Frontal cortex (tissue), 4 donors: ENCODE measurements at places on chromosomes 11 and 22. TPM values are rescaled to one million over a fixed set of nuclear protein-coding genes. Genes with fewer than 3 reads are reported as not detected.

DNA sequence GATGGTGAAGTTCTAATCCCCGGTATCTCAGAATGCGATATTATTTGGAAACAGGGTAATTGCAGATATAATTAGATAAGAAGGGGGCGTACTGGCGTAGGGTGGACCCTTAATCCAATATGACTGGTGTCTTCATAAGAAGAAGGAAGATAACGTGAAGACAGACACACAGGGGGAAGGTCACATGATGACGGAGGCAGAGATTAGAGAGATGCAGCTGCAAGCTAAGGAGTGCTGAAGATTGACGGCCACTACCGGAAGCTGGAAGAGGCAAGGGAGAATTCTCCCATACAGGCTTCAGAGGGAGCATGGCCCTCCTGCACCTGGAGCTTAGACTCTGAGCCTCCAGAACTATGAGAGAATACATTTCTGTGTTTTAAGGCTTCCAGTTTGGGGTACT is 54.8 kb downstream of the MIAT start:
- no peak for DNase-seq

- DNase-seq: no peak
Measured at GRCh38 chr11:132231656-132232347, 861.4 kb downstream of the NTM start.

DNA sequence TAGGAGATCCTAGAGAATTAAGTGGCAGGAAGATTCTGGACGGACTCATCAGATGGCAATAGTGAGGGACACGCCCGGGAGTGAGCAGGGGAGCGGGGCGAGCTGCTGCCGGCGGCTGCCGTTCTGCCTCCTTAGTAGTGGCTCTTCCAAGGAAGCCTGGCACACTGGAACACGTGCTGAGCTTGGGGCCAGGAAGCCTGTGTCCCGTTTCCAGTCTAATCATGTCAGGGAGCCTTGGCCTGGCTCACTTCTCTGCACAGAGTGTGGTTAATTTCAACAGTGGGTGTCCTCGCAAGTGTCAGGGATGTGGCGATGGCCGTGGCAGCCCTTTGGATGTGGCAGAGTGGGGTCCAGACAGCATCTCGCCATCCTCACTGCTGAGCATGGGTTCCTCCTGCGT is 16.5 kb downstream of the GLB1L3 start:
- no peak for DNase-seq

- no peak for DNase-seq
Measured at GRCh38 chr11:10590218-10590915, 21.9 kb upstream of the LYVE1 start.

GRCh38 chr22:30905696-30906341 is 62.8 kb downstream of the MORC2 start:
- DNase-seq: no peak

- no peak for DNase-seq
Measured at GRCh38 chr11:95371153-95371552, 140.2 kb upstream of the SESN3 start.

GRCh38 chr22:45908961-45909360 is 68.0 kb downstream of the WNT7B start:
- DNase-seq: no peak

DNA sequence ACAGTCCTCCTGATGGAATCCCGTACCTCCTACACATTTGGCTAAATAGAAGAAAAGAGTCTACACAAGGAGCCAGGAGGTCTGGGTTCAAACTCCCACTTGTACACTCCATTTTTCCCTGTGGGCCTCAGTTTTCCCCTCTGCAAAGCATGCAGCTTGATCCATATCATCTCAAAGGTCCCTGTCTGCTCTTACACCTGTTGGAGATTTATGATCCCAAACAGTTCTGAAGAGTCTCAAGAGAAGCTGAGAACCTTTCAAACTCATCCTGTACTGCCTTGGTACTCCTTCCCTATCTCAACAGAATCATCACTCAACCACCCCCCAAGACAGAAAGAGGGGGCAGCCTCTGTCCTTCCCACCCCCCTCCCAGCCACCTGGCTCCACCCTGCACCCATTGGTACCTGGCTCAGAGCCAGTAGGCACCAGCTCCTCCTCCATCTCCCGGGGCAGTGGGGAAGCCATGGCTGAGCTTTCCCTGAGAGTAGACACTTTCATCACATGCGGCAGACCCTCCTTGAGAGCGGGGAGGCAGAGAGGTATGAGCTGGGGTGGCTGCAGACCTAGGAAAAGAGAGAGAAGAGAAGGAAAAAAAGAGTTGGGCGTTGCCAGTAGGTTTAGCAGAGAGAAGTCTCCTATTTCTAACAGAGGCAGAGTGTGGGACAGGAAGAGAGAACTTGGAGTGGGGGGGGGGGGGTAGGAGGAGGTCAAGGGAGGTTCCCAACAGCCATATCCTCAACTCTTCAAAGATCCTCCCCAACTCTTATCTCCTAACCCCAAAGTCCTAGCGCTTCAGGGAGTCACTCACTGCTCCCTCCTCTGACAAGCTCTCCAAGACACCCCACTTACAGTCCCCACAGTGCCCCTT is 3.1 kb downstream of the TNKS1BP1 start:
- DNase-seq: no peak

PGA5 gene
- total RNA-seq: 0.82 TPM

FJX1 gene
- 50.1 TPM for total RNA-seq

WEE1 gene
- 11.0 TPM for total RNA-seq

CCDC116 gene
- not detected for total RNA-seq
